NCI-H2081 (cell line): ENCODE measurements at places on chromosomes 11 and 22.
A peak's percentile ranks its signal among the peaks of the same experiment; 100 is the strongest.

DNA sequence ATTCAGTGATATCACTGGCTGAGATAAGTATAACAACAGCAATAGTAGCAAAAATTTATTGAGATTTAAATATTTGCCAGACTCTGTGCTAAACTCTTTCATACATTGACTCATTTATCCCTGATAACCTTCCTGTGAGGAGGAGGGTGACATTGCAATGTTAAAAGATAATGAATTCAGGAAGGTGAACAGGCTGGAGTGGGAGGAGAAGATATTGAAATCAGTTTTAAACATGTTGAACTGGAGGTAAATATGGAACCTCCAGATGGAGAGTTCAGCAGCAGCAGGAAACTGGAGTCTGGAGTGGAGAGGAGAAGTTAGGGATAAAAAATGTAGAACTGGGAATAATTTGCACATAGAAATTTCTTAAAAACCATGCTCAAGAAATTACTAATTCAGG lies 142.0 kb upstream of the FAT3 start:
- no peak for DNase-seq

GRCh38 chr11:65546217-65546958 lies 11.8 kb downstream of the LTBP3 start:
- DNase-seq, result peak; percentile 78

- no peak for DNase-seq
These were observed 99.4 kb downstream of the PDE2A start for GRCh38 chr11:72574548-72575460.

GRCh38 chr11:120332822-120333716 lies 3.1 kb upstream of the ARHGEF12 start:
- DNase-seq, result no peak

DNA sequence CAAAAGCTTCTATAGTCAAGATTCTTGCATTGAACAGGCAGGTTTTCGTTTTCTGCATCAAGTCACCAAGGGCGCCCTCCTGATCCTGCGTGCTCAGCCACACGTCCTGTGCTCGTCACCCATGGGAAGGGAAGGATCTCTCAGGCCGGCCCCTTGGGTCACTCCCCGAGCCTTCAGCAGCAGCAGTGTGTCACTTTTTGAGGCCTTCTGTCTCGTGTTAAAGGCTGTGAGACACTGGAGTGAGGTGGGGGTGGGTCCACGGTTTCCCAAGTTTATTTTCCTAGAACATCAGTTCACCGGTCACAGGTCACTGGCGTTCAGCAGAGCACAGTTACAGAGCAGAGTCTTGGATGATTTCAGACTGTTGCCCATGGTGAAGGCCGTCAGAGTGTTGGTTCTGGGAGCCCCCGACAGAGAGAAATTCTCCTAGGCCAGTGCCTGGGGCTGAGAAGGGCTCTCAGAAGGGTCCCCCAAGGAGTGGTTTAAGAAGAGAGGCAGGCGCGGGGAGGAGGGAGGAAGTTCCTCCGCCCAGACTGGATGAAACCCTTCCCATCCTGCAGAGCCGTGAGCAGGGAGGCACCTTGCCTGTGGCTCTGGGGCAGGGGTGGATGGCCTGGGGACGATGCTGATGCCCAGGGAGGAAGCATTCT lies 13.5 kb upstream of the ADORA2A start:
- no peak for DNase-seq

DNA sequence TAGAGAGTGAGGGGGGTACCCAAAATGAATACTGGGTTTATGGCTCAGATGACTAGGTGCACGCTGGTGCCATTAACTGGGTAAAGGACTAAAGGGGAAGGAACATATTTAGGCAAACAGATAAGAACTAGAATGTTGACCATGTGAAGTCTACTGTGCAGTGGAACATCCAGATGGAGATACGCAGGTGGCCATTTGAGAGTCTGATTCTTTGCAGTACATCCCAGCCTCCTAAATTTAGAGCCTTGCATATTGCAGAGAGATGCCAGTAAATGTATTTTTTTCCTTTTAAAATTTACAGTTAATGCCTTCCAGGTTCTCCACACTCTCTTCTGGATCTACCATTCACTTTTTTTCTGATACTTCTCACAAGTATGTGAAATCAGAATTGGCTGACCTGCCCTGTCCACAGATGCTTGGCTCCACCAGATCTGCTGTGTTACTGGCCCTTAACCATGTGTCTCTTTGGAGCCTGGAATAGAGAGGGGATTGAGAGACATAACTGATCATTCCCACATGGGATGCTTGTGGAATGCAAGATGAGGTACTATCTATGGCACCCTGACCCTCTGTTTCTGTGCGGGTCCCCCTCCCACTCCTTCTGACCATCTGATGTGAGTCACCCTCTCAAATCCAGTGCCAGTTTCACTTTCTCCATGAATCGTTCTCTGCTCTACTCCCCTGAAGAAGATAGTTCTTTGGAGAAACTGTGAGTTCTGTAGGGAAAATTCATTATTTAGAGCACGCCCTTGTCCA lies 77.0 kb upstream of the NCAM1 start:
- DNase-seq, result no peak

GRCh38 chr11:134372536-134372935 lies 39.5 kb downstream of the B3GAT1 start:
- DNase-seq, result no peak

DNA sequence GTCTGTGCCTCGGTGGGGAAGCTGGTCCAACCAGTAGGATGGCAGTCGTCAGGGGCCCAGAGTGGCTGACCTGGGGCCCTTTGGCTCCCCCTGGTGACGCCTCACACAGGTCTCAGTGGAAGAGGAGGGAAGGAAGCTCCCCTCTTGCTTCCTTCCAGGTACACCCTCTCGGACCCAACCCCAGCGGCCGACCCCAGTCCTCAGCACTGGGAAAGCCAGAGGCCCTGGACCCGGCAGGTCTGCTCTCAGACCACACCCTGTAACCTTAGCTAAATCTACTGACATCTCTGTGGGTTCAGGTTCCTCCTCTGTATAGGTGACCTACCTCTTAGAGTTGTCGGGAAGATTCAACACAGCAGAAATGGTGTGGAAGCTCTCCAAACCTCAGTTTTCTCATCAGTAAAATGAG lies 3.4 kb upstream of the SCUBE1 start:
- DNase-seq, result peak; percentile 9

- no peak for DNase-seq
These were observed 327.9 kb downstream of the SOX6 start for GRCh38 chr11:16028419-16028818.

DNA sequence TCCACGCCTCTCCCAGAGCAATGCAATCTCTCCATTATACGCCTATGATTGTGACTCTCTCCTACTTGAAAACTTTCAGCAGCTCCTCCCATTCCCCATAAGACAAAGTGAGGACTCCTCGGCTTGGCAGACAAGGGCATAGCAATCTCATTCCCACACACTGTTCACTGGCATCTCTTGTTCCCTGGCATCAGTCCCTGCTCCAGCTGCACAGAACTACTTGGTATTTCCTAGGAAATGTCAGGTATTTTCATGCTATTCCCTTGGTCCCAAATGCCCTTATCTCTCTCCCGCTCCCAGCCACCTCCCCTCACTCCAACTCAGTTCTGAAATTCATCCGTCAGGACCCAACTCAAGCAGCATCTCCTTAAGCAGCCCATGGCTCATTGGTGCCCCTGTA lies 28.4 kb downstream of the TMPRSS5 start:
- DNase-seq, result no peak

DNA sequence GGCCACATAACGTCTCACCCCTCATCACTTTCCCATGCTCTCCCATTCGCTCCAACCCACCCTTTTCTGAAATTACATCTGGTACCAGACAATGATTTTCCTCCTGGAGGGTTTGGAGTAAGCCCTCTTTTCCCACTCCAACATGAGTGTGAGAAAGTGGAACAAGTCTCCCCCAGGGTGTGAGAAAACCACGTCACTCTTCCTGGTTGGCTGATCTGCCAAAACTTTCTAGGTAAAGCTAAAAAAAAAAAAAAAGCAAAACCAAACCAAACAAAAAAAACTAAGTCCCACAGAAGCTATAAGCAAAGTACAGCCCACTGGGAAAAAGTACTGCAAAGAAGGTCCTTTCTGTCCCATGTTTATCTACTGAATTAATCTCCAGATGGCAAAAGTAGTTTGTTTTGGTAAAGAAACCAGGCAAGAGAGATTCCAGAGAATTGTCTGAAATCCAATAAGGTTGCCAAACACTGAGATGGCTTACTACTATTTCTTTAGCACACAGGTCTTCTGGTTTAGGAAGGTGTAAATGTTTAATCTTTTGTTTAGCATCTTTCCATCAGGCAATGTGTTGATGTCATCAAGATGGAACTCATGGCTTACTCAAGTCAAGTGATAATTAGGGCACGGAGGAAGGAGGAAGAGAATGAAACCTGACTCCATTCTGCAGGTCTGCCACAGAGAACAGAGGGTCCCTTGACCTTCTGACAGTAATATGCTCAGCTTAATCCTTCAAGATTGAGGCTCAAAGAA lies 395.6 kb downstream of the LARGE1 start:
- DNase-seq, result no peak

DNA sequence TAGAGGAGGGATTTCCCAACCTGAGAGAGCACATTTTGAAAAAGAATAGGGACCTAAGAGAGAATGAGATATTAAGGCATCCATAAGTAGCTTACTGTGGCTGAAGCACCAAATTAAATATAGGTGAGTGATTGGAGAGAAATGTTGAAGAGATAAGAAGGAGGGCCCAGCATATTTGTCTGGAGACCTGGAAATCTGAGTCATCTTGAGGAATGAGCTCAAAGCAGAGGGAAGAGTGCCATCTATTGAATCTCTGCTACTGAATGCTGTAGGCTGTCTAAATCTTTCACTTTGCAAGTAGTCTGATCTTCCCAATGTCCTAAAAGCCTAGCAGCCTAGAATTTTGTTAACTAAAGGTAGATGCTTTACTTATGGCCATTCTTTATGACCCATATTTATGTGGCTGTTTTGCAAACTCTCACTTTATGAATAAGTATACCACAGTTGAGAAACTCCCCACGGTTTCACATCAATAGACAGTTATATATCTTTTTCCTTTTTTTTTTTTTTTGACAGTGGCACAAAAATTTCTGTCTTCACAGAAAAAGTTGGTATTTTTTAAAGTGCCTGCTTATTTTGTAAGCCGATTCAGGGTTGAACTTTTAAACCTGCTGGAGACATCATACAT lies 2093.5 kb downstream of the LRRC4C start:
- DNase-seq, result peak; percentile 28

DNA sequence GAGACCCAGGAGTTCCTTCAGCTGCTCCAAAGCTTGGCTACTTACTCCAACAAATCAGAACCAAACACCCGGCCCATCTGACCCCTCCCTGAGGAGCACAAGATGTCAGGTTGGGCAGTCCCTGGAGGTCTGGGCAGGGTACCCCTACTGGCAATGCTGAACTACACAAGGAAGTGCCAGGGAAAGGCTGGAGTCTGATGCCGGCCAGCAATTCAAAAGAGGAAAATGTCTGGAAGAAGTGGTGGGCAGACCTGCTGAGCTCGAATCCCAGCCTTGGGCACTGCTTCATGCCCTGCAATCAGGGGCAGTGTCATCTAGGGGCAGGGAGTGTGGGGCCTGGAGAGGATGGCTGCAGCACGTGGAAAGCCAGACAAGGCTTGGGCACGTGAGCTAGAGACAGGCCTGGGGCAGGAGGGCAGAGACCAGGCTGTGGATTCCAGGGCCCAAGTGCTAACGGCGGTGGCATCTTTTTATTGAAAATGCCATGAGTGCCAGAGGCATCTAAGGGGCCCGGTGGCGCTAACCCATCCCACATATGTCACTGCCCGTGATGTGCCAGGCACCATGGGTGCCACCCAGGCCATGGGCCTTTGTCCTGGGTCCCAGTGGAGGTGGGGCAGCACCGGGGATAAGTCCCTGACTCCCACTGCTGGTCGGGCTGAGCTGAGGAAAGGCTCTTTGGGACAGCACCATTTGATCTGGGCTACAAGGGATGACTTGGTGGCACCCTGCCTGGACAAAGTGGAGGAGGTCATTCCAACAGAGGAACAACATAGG lies 97.9 kb upstream of the PITPNB start:
- DNase-seq, result no peak

DNA sequence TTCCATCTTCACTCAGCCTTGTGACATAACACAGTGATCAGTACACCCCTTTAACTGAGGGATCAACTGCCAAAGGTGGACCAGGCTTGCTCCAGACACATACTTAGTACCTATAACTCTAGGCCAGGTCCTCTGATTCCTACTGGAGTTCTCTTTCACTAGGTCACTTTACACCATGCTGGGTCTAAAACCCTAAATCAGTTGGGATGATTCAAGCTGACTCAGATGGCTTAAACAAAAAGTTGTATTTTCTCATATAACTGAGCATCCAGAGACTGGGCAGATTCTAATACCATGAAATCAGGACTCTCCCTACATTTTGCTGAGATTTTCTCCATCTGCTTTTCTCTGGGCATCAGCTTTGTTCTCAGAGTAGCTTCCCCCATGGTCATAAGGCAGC lies 26.0 kb upstream of the FLI1 start:
- DNase-seq, result no peak

- no peak for DNase-seq
These were observed 57.1 kb downstream of the FAM181B start for GRCh38 chr11:82676483-82677094.
